Activated T-cell treated with anti-CD3 and anti-CD28 coated beads, Interleukin-2, amount 50 U/mL, for 48 hours (primary cell): ENCODE measurements at places on chromosomes 3 and 15.

- DNase-seq = no peak
Measured at GRCh38 chr3:62965311-62965710, 90.1 kb upstream of the CADPS start.

DNA sequence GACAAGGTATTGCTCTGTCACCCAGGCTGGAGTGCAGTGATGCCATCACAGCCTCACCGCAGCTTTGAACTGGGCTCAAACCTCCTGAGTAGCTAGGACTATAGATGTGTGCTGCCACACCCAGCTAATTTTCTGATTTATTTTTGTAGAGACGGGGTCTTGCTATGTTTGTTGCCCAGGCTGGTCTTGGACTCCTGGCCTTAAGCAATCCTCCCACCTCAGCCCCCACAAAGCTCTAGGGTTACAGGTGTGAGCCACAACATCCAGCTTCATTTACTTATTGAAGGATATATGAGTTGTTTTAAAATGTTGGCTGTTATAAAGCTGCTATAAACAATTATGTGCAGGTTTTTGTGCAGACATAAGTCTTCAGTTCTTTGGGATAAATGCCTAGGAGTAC is 62.2 kb downstream of the SEC22A start:
- DNase-seq = no peak

DNA sequence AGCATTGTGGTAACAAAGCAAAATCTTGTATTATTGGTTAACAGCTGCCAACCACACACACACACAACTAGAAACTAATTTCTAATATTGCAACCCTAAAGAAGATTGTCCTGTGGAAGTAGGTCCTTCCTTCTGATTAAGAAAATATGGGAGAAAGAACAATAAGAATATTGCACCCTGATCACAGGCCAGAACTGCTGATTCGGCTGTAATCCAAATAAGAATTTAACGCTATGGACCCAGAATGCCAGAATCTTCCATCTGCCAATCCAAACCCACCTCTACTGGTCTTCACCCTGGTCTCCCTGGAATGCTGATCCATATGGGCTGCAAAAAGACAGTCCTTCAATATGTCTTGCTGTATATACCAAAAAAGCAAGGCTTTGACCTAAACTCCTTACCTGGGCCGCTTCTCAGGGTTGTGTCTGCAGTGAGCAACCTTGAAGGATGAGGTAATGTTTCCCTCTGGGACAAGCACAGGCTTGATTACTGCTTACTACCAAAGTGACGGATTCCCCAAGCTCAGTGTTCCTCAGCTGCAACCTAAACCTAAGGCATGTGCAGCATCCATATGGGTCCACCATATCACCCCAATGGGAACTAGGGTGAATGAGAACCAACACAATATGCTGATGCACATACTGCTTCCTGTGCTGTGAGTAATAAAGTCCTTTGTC is 8.0 kb downstream of the CCDC14 start:
- DNase-seq = no peak

DNA sequence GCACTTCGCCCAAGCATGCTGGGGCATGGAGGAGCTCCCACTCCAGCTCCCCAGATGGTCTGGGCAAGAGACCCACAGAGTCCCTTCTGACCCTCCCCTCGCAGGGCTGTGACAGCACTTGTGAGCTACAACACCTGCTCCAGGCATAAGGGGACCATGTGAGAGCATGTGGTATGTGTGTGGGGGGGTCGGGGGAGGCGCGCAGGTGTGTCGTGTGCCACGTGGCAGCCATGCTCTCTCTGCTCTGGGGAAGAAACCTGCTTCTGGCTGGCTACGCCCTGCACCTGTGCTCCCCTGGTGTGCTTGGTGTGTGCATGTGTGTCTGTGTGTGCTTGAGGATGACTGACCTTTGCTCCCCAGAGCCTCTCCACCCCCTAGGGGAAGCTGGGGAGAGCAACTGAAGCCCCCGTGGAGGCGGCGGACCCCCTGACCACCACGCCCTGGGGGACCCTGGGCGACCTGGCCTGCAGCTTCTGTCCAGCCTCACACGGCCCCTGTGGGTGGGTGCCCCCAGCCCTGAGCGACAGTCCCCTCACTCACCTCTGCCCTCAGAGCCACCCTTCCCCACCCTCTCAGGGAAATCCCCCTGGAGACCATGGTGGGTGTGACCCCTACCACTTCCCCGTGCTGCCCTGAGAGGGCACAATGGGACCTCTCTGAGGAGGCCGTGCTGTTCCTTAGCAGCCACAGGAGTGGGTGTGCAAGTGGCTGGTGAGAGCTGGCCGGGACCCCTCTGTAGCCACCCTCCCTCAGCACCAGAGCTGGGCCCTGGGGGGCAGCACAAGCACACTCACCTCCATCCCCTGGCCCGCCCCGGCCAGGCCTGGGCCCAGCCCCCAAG is 16.6 kb upstream of the SEC13 start:
- no peak for DNase-seq

DNA sequence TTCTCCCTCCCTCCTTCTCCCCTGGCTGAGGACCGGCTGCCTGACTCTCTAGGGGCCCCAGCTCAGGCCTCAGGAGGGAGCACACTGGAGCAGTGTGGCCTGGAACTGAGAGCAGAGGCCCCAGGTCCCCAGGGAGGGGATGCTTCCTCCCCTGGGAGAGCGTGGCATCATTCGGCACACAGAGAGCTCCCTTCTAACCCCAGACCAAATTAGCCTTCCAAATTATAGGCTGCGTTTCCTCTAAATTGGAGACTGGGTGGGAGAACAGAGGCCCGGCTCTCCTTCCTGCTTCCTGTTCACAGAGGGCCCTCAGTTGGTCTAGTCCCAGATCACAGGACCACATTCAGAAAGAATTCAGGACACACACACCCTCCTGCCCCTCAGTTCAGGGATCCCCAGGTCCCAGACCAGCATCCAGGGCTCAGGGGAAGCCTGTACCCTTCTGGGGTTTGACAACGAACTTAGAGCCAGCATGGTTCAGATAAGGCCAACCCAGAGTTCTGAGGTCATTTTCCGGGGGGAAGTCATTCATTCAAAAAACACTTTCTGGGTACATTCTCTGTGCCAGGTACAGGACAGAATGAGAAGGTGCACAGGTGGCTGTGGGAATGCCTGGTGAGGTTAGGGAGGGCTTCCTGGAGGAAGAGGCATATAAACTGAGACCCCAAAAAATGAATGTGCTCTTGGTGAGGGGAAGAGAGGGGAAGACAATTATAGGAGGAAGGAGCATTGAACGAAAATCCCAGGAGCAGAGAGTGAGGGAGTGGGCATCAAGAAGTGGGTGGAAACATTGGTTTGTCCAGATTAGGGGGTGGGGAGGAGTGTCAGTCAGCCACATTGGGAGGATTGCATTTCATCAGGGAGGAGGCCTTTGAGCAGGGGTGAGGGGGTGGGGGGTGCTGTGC is 28.4 kb upstream of the RPL29 start:
- DNase-seq = no peak

DNA sequence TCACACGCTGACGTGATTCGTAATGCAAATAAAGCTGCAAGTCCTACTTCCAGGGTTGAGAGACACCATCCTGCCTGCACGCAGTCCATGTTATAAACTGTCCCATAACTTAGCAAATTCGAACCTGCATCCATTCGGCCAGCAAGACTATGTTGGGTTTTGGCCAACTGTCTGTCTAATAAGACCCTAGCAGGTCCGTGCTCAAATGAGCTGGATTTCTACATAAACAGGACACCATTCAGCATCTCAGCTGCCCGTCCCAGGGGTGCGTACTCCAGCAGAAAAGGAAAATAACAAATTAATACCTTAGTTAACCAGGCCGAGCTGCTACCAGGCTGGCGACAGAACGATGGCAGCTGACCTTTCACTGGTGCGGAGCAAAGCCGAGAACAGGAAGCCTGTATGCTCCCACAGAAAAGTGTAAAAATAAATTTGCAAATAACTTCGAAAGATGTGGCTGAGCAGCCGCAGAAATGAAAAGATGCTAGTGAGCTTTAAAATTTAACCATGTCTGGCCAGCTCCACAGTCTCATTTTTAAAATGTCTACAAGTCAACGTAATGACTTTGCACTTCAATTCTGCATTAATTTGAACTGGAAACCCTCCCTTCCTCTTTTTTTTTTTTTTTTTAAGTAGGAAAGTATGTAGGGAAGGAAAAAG is 97.1 kb upstream of the SNRPA1 start:
- no peak for DNase-seq

DNA sequence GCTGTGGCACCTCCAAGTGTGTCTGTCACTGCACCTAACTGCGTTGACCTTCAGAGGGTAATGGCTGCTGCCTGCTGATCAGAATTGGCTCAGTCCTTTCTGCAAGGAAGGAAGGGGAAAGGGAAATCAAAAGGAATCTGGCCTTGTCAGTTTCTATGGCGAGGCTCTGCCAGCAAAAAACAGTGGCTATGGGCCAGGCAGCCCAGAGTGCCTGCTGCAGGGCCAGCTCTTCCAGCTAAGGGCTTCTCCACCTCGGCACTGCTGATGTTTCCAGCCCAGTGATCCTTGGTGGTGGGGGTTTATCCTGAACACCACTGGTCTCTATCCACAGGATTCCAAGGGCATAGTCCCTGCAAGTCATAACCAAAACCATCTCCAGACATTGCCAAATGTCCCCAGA is 184.3 kb downstream of the TJP1 start:
- DNase-seq = no peak

DNA sequence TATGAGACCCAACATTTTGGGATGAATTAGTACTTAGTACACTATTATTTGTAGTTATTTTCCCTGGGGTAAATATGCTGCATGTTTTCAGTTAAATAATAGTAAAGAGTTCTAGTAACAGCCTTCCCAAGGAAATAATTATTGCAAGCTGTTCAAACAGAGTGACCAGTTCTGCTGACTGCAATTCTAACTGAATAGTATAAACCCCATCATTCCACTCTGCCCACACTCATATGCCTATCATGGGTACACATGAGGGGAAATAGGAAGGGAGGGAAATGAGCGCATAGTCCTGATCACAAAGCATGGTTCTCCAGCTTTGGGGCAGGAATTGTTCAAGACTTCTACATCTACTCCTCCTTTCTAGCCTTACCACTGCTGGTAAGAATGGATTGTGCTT is 18.7 kb downstream of the UQCC5 start:
- DNase-seq = no peak

- peak; percentile 66 for DNase-seq
Measured at GRCh38 chr3:46019707-46020106, 7.6 kb downstream of the XCR1 start.

- no peak for DNase-seq
Measured at GRCh38 chr3:139671863-139672646, 5.7 kb downstream of the NMNAT3 start.

GRCh38 chr3:151593928-151594327 is 133.1 kb upstream of the IGSF10 start:
- no peak for DNase-seq

- no peak for DNase-seq
Measured at GRCh38 chr3:17035033-17035432, 150.3 kb downstream of the PLCL2 start.

GRCh38 chr3:139481116-139481515 is 4.8 kb upstream of the RBP2 start:
- DNase-seq = no peak

DNA sequence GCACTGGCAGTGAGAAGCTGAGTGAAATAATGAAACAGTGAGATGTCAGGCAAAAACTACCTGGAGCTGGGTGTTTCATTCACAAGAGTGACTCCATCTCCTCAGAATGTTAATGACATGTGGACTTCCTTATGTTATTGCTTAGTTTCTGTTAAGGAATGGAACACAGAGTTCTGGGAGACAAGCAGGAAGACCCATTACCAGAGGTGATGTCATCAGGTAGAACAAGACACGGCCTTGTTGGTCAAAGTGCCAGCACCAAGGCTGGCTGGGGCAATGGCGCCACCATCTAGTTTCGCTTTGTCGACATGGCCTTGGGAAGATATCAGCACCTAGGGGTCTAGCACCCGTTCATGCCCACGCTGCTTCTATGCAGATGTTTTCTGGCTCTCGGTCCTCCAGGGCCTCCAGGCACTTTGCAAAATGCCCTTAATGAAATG is 252.2 kb downstream of the FAM43A start:
- DNase-seq = no peak

DNA sequence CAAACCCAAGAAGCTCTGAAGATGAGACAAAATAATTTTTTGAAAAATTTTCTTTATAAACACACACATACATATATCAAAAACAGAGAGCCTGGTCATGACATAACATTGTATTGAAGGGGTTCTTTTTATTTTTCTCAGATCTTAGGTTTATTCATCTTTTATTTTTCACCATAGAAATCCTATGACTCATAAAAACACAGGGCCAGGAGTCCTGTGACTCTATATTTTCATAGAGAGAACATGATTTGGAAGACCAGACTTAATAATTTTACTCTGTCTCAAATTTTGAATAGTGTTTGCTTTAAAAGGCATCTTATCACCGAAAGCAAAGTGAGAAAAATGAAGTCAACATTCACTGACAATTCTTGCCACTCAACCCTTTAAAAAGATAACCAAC is 57.7 kb downstream of the SUCNR1 start:
- no peak for DNase-seq

DNA sequence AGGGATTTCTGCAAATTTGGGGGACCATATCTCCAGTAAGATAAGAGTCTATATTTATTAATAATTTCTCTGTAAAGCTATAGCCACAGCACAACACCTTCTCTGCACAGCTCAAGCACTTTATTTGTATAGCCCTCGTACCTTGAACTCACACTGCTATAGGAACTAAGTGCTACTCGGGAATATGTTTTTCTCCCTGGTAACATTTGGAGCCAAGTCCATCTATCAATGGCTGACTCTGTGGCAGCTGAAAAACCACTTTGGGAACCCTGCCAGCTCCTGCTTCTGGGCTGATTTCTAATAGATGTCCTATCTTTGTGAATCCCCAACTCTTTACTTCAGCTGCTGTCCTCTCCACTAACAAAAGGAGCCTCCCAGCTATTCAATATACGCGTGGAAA is 298.5 kb downstream of the GBE1 start:
- DNase-seq = no peak

DNA sequence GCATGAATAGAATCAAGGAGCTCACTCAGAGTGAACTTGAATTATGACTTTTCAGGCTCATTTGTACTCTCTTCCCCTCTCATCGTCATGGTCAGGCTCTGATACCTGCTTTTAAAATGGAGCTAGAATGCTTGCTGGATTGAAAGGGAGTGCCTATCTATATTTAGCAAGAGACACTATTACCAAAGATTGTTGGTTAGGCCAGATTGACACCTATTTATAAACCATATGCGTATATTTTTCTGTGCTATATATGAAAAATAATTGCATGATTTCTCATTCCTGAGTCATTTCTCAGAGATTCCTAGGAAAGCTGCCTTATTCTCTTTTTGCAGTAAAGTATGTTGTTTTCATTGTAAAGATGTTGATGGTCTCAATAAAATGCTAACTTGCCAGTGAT is 9.6 kb downstream of the CCNDBP1 start:
- no peak for DNase-seq

GRCh38 chr3:154954757-154955156 is 125.4 kb upstream of the MME start:
- DNase-seq = no peak

- peak; percentile 68 for DNase-seq
Measured at GRCh38 chr15:74776821-74777768, 4.8 kb upstream of the CSK start.

- DNase-seq = no peak
Measured at GRCh38 chr15:37888356-37888755, 46.1 kb upstream of the TMCO5A start.
